ENCODE measurements at places on chromosomes 4 and X. TPM values are rescaled to one million over a fixed set of nuclear protein-coding genes. Genes with fewer than 3 reads are reported as not detected.

Gene DMP1
- not detected for polyA plus RNA-seq

Gene GLRA3
- polyA plus RNA-seq = not detected

Gene ADGRG4
- 0.03 TPM for polyA plus RNA-seq

Gene HTR2C
- polyA plus RNA-seq = not detected

Gene C4orf36
- 0.98 TPM for polyA plus RNA-seq

Gene F11
- not detected for polyA plus RNA-seq

Gene PCDH10
- 2.0 TPM for polyA plus RNA-seq

Gene AMTN
- not detected for polyA plus RNA-seq

Gene NOX1
- not detected for polyA plus RNA-seq

Gene KDR
- polyA plus RNA-seq = 0.05 TPM

Gene OCIAD1
- 157 TPM for polyA plus RNA-seq

Gene SLC34A2
- polyA plus RNA-seq = not detected

Gene SPANXC
- polyA plus RNA-seq = not detected

Gene TRAPPC2
- polyA plus RNA-seq = 16.0 TPM

Gene CSN1S1
- polyA plus RNA-seq = not detected

Gene FHDC1
- 0.14 TPM for polyA plus RNA-seq

Gene TET2
- polyA plus RNA-seq = 6.9 TPM

Gene CDS1
- polyA plus RNA-seq = 0.08 TPM

Gene KLHL13
- polyA plus RNA-seq = 27.9 TPM

Gene TLR1
- polyA plus RNA-seq = 0.41 TPM

Gene ZNF732
- polyA plus RNA-seq = 0.21 TPM

Gene VCX3A
- polyA plus RNA-seq = not detected

Gene L1CAM
- polyA plus RNA-seq = 1.2 TPM

Gene KIF4A
- 23.0 TPM for polyA plus RNA-seq

Gene HTN3
- polyA plus RNA-seq = not detected

Gene ASB5
- 1.0 TPM for polyA plus RNA-seq

Gene LRAT
- 0.03 TPM for polyA plus RNA-seq

Gene ATP1B4
- not detected for polyA plus RNA-seq

Gene USP17L28
- not detected for polyA plus RNA-seq

Gene AADAT
- 7.6 TPM for polyA plus RNA-seq

Gene CACNA1F
- not detected for polyA plus RNA-seq

Gene NAA11
- not detected for polyA plus RNA-seq

Gene PNMA3
- not detected for polyA plus RNA-seq

Gene GABRE
- 2.1 TPM for polyA plus RNA-seq

Gene SYP
- polyA plus RNA-seq = 0.08 TPM

Gene ARMCX2
- 66.2 TPM for polyA plus RNA-seq

Gene PCSK1N
- polyA plus RNA-seq = 0.08 TPM

Gene INPP4B
- polyA plus RNA-seq = 6.8 TPM

Gene RBM46
- 0.08 TPM for polyA plus RNA-seq

Gene CLGN
- polyA plus RNA-seq = 3.4 TPM

Gene QRFPR
- polyA plus RNA-seq = not detected

Data from fibroblast of lung (primary cell).